ENCODE measurements at places on chromosomes 3 and 15.
A peak's percentile ranks its signal among the peaks of the same experiment; 100 is the strongest.

DNA sequence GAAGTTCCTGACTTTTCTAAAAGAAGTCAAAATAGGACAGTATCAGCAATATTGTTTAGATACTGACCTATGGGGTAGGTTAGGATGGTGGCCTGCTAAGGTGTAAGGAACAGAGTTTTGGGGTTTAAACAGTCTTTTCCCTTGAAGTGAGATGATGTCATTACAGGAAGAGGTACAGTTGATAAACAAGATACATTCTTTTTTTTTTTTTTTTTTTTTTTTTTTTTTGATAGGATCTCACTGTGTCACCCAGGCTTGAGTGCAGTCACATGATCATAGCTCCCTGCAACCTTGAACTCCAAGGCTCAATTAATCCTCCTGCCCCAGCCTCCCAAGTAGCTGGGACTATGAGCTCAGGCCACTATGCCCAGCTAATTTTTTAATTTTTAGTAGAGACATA is 33.3 kb downstream of the SLC25A36 start:
- DNase-seq, result no peak

- no peak for DNase-seq
Observed at GRCh38 chr15:63256433-63257274, 20.8 kb upstream of the APH1B start.

DNA sequence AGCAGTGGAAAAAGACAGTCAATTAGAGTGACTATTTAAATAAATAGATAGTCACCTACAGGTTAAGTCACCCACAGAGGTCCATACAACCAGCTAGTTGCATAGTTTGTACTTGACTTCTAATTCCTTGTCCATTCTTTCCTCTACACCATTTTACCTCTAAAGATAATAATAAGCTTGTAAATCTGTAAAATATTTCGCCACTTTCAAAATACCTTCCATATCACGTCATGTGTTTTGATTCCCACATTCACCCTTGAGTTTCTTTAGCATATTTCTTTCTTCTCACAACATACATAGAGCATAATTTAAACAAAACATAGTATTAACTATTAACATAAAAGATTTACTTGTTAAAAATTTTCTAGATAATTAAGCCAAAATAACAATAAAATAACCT is 689.6 kb downstream of the MECOM start:
- no peak for DNase-seq

DNA sequence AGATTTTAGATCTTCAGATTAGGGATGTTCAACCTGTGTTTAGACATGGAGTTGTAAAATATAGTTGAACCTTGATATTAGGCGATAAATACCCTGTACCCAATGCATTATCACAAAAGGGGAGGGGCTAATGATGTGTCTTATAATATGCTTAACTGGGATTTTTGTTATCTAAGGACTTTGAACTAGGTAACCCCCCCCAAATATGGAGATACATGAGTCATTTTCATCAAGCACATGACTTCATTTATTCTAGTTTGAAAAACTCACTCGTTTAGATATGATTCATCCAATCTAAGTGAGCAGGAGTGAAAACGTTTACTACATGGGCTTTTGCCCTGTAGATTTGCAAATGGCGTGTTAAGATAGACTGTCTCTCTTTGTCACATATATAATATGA is 212.4 kb downstream of the IL5RA start:
- no peak for DNase-seq

DNA sequence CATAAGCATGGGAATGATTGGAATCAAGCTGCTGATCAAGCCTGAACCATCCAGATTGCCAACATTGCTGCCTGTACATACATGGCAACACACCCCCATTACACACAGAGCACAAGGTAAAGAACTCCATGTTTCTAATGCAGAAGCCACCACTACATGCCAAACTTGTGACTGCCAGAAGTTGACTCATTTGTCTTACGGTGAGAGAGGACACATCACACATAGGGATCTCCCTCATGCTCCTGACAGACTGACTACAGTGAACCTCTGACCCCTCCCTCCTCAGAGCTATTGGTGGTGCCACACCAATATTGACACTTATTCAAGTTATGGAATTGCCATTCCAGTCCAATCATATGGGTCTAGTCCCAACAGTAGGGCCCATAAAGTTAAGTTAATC is 42.3 kb downstream of the EFHB start:
- DNase-seq, result no peak

GRCh38 chr3:67075295-67075694 is 77.2 kb downstream of the KBTBD8 start:
- DNase-seq, result peak; percentile 15

DNA sequence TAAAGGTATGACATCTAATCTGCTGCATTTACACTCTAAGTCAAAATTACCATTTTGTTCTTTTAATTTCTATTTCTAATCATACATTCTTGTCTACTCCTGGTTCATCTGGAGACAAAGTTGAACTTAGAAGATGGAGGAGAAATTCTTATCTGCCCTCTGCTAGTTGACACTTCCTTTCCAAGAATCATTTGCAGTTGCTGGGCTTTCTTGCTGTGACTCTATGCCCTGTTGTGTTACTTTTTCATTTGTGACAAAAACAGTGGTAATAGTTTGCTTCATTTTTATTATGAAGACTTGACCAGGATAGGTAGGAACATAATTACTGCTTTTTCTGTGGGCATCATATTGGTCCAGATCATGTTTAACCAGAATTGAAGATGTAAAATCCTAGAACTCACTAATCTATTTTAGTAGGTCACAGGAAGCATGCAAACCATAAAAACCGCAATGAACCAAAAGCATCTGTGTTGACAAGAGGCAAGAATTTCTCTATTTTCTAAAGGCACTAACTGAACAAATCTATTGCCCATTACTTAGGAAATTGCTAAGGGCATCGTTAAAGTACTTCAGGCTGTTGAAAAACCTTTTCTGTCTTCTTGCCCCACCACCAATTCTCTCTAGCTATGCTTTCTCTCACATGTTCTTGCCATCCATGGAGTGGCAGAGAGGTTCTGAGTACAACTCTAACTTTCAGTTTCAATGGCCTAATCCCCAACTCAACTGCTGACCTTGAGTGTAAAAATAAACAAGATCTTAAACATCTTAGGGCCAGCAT is 4.2 kb upstream of the CCR2 start:
- no peak for DNase-seq

DNA sequence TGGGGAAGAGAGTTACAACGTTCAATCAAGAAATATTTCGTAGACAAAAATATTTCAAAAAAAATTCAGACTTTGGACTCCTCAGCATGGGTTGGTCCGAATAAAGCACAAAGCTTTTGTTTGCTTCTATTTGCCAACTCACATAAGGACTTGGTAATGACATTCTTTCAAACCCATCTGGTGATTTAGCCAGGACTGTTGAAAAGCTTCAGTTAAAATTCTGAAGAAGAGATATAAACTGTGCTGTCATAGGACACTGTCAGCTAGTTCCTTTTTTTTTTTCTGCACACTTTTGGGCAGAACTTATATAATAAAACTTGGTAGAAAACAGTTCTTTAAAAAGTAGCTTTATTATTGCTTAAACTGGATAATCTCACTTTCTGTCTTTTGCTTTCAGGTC is 660.8 kb upstream of the SGO1 start:
- DNase-seq, result no peak

All from GM10248 (cell line).